ENCODE measurements at places on chromosomes 4 and X.

GRCh38 chr4:26862381-26862915, 1.8 kb downstream of the STIM2 start:
- DNase-seq: no peak

- no peak for DNase-seq
These were observed 99.0 kb downstream of the ZAR1 start for GRCh38 chr4:48589098-48589445.

DNA sequence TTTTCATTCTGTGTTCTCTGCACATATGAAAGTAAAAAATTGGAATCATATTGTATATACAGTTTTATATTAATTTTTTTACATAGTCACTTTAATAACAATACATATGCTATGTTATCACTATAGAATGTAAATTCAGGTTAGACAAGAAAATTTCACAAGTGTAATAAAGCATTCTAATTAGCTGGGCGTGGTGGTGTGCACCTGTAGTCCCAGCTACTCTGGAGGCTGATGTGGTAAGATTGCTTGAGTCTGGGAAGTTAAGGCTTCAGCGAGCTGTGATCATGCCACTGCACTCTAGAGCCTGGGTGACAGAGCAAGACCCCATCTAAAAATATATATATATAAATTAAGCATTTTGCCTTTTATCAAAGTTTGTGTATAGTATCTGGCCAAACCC, 95.7 kb downstream of the ANXA3 start:
- no peak for DNase-seq

- DNase-seq: no peak
These were observed 7.2 kb upstream of the FAM9C start for GRCh38 chrX:13051529-13052172.

- DNase-seq: no peak
These were observed 50.3 kb downstream of the GASK1B start for GRCh38 chr4:158122501-158122900.

DNA sequence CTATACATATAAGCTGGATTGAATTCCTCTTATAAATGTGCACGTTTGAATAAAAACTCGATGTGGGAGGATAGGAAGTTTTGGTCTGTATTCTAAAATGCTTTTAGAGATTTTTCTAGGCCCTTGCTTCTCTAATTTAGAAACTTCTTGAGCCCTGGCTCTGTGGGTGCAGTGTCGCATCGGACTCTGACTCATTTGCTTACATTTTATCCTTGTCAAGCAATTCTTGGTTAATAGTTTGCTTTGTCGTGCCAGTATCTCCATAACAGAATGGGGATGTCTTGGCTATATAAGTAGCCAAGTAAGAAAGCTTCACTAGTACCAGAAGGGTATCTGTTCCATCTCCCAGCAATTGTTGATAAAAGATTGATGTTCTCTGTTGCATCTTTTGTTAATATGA, 10.7 kb downstream of the SGMS2 start:
- no peak for DNase-seq

DNA sequence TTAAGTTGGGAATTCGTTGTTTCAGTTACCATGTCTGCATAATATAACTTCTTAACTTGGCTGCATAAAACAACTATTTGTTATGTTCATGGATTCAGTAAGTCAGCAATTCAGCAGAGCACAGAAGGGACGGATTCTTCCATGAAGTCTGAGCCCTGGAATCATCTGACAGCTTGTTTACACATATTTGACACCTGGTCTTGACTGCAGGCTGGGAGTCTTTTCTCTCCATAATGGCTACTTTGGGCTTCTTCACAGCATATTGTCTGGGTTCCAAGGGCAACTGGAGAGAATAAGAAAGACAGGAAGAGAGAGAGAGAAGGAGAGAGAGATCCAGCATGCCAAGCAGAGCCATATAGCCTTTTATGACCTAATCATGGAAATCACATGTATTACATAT, 23.1 kb downstream of the CENPC start:
- no peak for DNase-seq

- no peak for DNase-seq
These were observed 915 bp downstream of the MSANTD1 start for GRCh38 chr4:3249711-3250437.

Data from thoracic aorta (tissue), 2 donors.